Mucosa of descending colon (tissue), 3 donors: ENCODE measurements at places on chromosomes 5 and 9. TPM values are rescaled to one million over a fixed set of nuclear protein-coding genes. Genes with fewer than 3 reads are reported as not detected.

GRCh38 chr9:22108581-22109370, 99.7 kb upstream of the CDKN2B start:
- no peak for DNase-seq

DNA sequence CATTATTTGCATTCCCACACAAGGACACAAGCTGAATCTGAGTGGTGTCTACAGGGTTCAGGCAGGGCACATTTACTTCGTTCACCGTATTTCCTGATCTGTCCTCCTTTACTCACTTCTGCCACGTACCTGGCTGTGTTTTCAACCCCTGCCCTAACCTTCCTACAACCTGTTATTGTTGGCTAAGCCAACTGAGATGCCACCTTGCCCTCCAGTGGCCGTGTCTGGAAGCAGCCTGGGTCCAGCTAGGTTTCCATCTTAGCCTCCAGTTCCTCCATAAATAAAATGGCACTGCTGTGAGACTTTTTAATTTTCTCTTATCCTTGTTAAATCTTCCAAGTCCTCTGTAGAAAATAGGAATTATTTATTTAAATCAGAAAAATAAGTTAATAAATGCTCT, 64.8 kb downstream of the ATP10B start:
- DNase-seq: peak; percentile 75

DNA sequence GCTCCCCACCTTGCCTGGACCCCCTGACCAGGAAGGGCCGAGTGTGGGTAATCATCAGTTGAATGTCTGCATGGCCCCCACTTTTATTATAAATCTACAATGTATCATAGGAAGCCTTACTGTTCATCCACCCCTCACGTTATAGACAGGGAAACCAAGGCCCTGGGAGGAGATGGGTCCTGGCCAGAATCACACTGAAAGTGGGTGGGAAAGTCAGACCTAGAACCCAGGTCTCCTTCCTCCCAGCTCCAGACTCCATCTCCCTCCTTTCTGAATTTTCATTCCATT, 17.1 kb downstream of the CD74 start:
- no peak for DNase-seq

GRCh38 chr5:101966476-101966875, 329.6 kb downstream of the SLCO4C1 start:
- no peak for DNase-seq

DNA sequence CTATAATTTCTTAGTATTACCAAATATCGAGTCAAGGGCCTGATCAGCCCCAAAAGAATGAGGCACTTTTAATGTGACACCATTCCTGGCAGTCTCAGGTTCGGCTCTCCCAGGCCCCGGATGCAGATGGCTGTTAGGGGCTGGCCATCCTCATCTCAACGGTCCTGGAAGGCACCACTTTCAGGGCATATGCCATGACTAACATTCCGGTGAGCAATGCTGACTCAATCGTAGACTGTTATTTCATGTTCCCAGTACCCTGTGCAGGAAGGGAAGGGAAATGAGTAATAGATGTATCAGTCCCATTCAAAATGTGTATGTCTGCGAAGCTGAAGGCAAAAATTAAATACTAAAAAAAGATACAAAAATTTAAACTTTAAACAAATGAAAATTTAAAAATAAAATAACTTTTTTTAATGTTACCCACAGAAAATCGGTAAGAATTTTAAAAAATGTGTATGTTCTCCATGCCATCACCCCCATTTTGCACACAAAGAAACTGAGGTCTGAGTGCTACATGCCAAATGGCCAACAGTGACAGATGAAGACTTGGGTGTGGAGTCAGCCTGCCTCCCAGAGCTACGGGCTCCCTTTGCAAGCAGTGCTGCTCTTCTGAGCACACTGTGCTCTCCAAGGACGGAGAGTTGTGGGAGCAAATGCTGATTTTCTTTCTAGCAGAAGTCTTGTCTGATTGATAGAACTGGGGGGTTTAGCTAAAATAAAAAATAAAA, 79.0 kb downstream of the GLDC start:
- no peak for DNase-seq

DNA sequence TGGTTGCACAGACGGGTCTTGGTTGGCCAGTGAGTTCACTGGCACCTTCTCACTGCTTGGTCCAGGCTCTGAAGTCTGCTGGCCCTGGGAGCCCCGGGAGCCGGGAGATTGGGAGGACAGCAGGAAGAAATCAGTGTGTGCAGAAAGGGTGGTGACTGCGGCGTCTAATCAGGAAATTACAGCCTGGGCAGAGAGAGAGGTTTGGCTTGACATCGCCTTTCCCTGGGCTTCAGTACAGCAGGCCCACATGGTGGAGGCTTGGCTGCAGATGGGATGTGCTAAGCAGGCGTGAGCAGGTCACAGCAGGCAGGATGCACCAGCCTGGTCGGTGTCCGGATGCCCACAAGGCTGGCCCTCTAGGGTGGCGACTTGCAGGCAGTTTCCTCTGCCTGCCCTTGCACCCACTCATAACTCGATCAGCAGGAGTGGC, 17.2 kb downstream of the PITX1 start:
- DNase-seq: no peak

DNA sequence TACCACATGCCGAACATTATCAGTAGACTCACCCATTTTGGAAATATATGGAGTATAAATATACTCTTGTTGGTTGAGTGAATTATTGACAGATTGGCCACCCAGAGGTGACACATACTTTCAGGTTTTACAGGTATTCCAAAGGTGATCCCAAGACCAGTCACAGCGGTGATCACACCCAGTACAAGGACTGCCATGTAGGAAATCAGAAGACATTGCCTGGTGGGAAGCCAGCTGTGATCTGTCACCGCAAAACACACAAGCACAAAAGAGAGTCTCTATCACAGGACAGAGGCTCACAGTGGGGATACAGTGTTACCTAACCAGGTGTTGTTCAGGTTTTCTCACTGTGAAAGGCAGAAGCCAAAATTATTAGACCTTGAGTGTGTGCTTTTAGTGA, 15.8 kb downstream of the BTF3 start:
- DNase-seq: no peak

DNA sequence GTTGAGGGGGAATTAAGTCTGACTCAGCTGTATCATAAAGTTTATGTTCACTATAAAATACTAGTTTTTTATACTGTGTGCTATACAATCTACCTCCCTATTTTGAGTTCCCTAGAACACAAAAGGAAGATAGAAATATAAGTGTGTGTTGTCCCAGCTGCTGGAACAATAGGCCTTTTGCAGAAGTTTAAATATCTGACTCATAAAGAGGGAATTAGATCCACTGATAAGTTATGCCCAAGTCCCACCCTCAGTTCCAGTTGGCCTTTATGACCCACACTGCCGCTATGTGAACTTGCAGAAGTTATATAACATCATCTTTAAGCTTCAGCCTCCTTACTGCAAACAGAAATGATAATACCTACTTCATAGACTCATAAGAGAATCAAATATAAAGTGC, 88.5 kb upstream of the DAB2 start:
- no peak for DNase-seq

GRCh38 chr9:96122282-96122681, 179.7 kb downstream of the HSD17B3 start:
- DNase-seq: no peak

DNA sequence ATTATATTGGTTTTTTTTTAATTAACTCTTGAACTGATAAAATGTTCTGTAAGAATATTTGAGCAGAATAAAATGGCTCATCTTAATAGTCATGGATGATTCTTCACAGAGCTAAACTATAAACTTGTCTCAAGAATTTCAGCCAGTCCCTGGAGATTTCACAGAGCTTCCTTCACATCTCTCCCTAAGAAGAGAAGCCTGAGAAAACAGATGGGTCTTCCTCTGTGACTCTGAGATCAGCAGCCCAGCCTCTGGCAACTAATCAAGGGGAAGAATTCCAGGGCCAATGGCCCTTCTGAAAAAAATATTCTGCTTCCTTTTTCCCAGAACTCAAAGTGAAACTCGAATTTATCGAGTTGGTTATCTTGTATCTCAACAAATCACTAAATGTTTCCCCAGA, 122.2 kb upstream of the ITGA1 start:
- DNase-seq: no peak

- DNase-seq: no peak
Observed at GRCh38 chr9:82790875-82791274, 272.1 kb downstream of the RASEF start.

GRCh38 chr5:43203373-43203772, 11.3 kb downstream of the NIM1K start:
- DNase-seq: no peak

DNA sequence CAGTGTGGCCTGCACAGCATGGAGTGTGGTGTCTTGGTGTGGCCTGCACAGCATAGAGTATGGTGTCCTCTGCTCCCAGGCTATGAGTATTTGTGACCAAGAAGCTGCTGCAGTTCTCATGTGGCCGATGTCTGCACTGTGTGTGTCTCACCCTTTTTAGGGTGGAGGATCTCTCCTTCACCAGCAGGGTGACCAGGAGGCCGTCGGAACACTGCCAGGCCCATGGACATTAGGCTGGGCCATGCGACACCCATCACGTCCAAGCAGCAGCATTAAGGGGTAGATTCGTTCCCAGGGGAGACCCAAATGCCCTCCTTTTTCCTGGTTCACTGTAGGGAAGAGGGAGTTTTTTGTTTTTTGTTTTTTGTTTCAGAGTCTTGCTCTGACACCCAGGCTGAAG, 115.3 kb upstream of the SPIN1 start:
- DNase-seq: no peak

GRCh38 chr5:84614906-84615305, 230.2 kb upstream of the EDIL3 start:
- no peak for DNase-seq

- no peak for DNase-seq
Observed at GRCh38 chr5:73434461-73434860, 14.1 kb downstream of the FOXD1 start.

DNA sequence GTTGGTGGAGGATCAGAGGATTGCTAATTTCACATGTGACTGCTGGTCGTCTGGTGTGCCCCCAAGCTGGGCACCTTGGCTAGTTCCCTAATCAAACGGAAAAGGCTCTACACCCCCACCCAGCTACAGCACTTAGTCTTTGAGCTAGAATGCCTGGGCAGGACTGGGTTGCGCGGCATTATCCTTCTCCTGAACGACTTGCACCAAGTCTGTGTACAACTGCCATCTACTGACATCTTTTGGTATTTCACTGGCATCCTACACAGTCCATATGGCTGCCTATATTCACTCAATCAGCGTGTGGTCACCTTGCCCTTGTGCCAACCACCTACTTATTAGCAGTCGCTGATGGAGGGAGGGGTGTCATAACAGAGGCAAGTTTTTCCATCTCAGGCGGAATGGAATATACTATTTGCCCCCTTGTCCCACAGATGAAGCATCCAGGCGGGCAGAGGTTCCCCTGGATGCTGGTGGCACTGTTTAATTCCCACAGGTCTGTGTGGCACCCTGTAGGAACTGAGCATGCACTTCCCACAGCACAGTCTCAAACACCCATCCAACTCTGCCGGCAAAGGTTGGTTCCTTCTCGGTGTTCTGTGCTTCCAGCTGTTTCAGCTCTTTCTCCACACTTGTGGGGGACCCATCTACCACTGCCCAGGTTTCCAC, 150.1 kb downstream of the OSTF1 start:
- DNase-seq: peak; percentile 89

GRCh38 chr9:105475302-105475701, 27.5 kb downstream of the FSD1L start:
- DNase-seq: no peak

DNA sequence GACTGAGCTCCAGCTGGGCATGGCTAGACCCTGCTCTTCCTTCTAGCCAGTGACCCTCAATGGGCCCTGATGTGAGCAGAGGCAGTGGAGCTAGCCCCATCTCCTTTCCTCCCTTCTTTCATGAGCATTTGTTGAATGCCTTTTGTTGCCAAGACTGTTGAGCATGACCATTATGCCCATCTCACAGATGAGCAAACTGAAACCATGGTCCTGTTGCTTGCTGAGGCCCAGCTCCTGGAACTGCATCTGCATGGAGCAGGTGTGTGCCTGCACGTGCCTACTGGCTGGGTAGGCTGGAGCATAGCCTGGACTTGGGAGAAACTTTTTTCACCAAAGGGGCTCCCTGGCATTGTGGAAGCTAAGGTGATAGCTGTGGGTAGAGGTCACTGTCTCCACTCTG, 3.0 kb upstream of the WNK2 start:
- no peak for DNase-seq

The ANKRD34B gene
- total RNA-seq: not detected

The SPINK4 gene
- total RNA-seq: 85.2 TPM

The C5orf52 gene
- total RNA-seq: 3.5 TPM

The EIF4E1B gene
- not detected for total RNA-seq

The FBP1 gene
- 48.6 TPM for total RNA-seq

The LHX2 gene
- not detected for total RNA-seq

The ERP44 gene
- total RNA-seq: 26.4 TPM

The INSL4 gene
- not detected for total RNA-seq

The ORM2 gene
- not detected for total RNA-seq

The FAM219A gene
- 8.6 TPM for total RNA-seq

The NMUR2 gene
- not detected for total RNA-seq
